Activated T-cell treated with anti-CD3 and anti-CD28 coated beads, Interleukin-2, amount 50 U/mL, for 4 hours (primary cell): ENCODE measurements at places on chromosomes 11 and 22. TPM values are rescaled to one million over a fixed set of nuclear protein-coding genes. Genes with fewer than 3 reads are reported as not detected.

The TRIM49 gene
- total RNA-seq, result not detected

The CARD10 gene
- not detected for total RNA-seq

The GRAMD1B gene
- total RNA-seq, result 24.4 TPM

The NCAPH2 gene
- total RNA-seq, result 175 TPM

The MEI1 gene
- total RNA-seq, result 21.6 TPM

The PANX3 gene
- total RNA-seq, result not detected

The PIWIL4 gene
- 0.32 TPM for total RNA-seq

The NPAS4 gene
- not detected for total RNA-seq

The OR10D3 gene
- not detected for total RNA-seq

The C11orf52 gene
- total RNA-seq, result not detected

The LDHAL6A gene
- not detected for total RNA-seq

The FXYD2 gene
- 0.66 TPM for total RNA-seq

GRCh38 chr11:65860278-65861164, at the start of gene MUS81:
MUS81 (plus strand) TSS chr11:65860433; CDS start chr11:65860754, 321 bp downstream.
- DNase-seq, result peak; percentile 96

GRCh38 chr11:58133309-58134076, 8.2 kb upstream of the OR9I1 start:
- no peak for DNase-seq

DNA sequence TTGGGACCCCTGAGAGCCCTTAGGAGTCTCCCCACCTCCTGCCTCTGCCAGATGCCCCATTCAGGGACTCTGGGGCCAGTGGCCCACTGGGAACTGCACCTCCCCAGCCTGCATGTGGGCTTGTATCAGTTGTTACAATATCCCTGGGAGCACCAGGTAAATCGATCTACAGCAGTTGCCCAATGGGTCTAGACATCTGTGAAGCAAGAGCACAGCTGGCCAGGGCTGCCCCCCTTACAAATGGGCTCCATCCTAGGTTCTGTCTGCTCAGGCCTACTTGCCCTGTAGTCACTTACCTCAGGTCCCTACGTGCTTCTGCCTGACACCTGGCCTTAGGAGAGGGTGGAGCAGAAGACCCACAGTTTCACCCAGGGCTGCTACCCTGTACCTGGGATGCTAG, 62.7 kb downstream of the HIRA start:
- DNase-seq, result no peak

DNA sequence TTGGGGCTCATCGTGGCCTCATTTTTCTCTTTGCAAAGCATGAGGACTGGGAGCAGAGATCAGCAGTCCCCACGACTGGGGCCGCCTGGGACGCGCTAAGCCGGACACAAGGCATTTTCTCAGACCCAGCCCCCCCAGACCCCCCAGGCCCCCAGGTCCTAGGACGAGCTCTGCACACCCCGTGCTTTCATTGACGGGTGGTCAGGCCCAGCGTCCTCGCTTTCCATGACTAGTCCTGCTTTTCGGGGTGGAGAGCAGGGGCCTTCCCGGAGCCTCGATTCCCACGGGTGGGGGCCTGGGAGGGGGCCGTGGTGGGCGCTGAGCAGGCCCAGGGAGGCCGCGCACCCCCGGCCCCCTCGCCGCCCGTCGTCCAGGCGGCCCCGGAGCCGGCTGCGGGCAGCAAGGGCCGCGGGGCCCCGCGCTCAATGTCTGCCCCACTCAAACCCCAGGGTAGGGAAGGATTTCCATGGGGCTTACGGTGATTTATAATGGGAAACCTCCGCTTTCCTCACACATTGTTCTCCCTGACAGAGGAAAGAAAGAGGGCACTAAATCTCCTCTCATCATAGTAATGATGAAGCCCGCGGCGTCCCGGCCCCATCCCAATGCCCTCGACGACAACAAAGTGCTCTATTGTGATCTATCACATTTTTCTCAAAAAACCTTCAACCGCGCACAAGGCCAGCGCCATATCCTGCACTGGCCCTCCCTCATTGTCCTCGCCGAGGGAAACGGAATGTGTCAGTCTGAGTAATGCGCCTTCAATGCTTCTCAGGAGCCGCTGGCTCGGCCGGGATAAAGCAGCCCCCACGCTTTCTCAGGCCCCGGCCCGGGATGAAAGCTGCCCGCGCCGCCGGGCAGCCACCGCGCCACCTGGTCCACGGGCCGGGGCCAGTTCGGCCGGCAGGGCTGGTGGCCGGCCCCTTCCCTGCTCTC, 10.4 kb upstream of the LINC01488 start:
- DNase-seq, result no peak

GRCh38 chr22:38056969-38057891, at the start of gene PICK1:
PICK1 (plus strand) TSS chr22:38057404; CDS start chr22:38057810, 406 bp downstream.
- peak; percentile 69 for DNase-seq

- DNase-seq, result no peak
These were observed 68.5 kb upstream of the IGLL5 start for GRCh38 chr22:22818861-22819855.

- no peak for DNase-seq
These were observed 79.5 kb upstream of the TTC12 start for GRCh38 chr11:113234888-113235287.

GRCh38 chr22:28894334-28894733, 11.0 kb downstream of the ZNRF3 start:
- DNase-seq, result no peak

- no peak for DNase-seq
These were observed 629 bp downstream of the PSMA1 start for GRCh38 chr11:14519597-14519916.

DNA sequence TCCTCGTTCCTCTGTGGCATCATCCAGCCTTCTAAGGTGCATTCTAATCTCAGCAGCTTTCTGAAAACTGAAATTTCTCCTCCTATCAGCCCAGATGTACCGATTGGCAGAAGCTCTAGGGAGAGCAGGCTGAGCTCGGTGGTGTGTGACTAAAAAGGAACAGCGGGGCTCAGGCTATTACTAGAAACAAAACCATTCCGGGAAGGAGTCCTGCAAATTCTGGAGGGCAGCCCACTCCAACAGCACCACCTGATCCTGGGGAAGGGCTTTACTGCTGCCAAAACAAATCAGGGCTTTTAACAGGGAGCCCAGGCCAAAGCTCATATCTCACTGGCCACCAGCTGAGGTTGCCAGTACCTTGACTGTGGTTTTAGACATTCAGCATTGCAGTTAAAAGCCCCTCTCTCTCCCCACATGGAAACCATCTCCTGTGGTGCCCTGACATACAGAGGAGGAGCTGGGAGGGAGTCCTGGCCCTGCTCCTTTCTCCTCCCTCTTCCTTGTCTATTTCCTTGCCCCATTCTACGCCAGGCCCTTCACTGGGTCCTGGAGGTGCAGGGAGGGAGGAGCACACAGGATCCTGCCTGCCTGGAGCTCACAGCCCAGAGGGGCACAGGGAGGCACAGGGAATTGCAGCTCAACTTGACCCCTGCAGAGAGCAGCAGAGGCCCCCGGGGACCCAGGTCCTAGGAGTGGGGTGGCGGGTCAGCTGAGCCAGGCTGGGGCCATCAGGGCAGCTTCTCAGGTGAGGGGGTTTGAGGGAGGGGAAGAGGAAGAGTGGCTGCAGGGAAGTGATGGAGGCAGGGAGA, 889 bp downstream of the PLAAT4 start:
- no peak for DNase-seq

- DNase-seq, result no peak
These were observed 69.1 kb downstream of the FCHSD2 start for GRCh38 chr11:73072935-73073481.

DNA sequence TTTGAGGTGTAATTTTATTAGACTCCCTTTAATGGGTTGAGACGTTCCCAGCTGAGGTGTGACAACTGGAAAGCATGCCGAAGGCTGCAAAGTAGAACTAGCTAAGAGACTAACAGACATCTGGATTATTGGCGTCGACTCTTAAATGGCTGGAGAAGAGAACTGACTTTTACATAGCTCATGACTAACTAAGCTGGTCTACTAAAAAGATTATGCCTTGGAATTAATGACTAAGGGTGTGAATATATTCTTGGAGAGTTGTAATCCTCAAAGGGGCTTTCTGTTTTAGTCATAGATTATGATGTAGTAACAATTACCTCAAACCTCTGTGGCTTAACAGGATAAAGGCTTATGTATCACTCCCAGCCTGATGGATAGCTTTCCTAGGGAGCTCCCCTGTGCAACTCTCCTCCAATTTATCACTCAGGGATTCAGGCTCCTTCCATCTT, 39.5 kb upstream of the SLC5A12 start:
- no peak for DNase-seq

- no peak for DNase-seq
These were observed 49.3 kb downstream of the IGLL1 start for GRCh38 chr22:23530766-23531282.

DNA sequence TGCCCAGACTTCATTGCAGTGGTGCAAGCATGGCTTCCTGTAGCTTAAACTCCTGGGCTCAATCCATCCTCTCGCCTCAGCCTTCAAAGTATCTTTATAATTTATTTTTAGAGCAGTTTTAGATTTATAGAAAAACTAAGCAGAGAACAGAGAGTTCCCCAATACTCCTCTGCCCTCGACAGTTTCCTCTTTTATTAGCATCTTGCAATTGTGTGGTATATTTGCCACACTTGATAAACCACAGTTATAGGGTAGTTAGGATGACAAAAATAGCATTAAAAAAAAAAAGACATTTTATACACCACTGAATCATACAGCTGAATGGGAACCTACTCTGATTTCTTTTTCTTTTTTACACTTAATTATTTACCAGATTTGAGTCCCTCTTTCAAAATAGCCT, 31.2 kb downstream of the MS4A2 start:
- no peak for DNase-seq

- no peak for DNase-seq
These were observed 2.5 kb downstream of the MAP4K2 start for GRCh38 chr11:64800303-64801157.

- DNase-seq, result no peak
These were observed 11.0 kb upstream of the SPTBN2 start for GRCh38 chr11:66739983-66740382.

DNA sequence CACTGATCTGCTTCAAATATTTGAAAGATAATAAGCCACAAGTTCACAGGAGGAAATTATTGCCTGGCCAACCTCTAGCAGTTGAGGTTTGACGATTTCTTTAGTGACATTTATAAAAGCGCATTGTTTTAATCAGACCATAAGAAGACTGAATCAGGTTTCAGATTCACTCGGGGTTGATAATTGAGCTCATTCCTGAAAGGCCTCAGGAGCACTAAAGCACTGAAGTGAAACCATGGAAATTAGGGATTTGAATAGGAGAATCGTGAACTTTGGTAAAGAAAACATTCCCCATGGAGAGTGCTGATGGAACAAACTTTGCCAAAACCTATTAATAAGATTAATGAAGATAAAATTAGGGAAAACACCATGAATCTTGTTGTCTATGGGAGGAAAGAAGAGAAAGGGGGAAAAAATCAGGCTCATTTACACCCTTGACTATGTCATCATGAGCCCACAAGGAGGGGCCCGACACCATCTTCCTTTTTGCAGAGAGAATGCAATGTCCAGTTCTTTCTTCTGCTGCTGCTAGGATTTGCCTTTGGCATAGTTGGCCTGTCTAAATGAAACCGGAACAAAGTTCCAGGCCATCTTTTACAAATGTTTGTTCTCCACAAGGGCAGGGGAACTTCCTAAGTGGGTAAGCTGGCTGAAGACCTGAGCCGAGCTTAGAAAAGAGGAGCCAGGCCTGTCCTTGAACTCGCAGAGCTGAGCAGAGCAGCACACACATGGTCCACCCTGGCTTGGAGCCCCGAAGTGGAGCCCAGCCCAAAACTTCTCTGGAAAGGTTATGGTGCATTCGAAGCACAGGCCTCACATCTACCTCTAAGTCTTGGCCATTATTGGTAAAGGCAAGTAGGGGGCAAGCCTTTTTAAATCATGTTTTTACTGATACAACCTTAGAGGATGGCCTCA, 56.1 kb upstream of the EIF3M start:
- DNase-seq, result no peak

DNA sequence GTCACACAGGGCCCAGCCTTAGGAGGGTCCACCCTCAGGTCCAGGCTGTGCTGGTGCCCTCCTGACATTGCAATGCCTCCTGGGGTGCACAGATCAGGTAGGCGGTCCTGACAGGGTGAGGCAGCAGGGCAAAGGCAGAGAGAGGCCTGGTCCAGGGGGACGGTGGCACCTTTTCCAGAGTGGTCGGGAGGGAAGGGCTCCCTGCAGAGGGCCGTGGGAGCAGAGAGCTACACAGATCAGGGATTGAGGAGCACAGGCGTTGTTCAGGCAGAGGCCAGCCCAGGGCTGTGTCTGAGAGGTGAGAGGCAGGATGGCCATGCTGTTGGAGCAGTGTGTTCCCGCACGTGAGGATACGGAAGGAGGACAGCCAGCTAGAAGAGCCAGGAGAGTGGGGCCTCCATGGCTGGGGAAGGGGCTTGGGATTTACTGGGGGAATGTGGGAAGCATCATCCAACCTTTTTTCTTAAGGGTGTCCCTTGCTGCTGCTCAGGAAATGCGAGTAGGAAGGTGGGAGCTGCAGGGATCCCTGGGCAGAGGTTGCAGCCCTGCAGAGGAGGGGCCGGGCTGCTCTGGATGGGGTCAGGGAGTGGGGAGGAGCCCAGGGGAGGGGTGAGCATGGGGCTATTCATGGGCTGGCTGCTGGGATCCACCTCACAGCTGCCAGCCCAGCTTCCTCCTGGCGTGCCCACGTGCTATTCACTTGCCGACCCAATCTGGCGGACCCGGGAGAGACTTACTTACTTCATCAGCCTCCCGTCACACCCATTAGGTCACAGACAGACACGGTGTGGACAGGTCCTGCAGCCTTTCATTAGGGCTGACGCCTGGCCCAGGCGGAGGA, 1516.4 kb downstream of the TBC1D22A start:
- DNase-seq, result no peak

DNA sequence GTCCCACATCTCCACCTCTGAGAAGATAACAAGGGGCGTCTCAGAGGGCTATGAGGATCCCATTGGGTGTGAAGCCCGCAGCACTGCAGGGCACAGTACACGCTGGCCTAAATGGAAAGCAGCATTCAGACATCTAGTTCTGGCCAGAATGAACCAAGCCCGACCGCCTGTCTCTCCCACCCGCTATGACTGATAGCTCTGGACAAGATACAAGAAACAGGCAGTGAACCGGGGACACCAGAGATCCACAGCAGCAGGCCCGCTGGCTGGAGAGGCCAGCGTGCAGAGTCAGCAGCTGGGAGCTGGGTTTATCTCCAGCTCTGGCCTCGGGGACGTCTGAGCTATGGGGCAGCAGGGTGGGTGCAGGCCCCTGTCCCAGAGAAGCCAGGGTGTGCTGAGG, 9.6 kb downstream of the CERK start:
- DNase-seq, result no peak

- peak; percentile 83 for DNase-seq
These were observed 1.1 kb upstream of the CD6 start for GRCh38 chr11:60970369-60970774.

DNA sequence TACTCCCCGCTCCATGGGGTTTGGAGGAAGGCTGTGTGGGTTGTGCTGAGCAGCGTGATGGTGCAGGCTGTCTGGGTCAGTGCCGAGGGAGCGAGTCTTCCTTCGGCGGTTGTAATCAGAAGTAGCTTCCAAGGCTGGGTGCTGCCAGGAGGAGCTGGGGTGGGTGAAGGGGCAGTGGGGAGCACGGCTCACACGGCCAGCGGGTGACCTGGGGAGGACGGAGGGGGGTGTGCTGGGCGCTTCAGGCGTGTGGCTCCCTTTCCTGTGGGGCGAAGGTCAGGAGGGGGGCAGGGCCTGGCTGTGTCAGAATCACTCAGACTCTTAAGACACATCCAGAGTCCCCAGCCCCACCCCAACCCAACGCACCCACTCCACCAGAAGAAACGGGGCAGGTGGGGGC, 60.2 kb downstream of the LRP5 start:
- DNase-seq, result no peak
